ENCODE measurements at places on chromosomes 5 and 9.

DNA sequence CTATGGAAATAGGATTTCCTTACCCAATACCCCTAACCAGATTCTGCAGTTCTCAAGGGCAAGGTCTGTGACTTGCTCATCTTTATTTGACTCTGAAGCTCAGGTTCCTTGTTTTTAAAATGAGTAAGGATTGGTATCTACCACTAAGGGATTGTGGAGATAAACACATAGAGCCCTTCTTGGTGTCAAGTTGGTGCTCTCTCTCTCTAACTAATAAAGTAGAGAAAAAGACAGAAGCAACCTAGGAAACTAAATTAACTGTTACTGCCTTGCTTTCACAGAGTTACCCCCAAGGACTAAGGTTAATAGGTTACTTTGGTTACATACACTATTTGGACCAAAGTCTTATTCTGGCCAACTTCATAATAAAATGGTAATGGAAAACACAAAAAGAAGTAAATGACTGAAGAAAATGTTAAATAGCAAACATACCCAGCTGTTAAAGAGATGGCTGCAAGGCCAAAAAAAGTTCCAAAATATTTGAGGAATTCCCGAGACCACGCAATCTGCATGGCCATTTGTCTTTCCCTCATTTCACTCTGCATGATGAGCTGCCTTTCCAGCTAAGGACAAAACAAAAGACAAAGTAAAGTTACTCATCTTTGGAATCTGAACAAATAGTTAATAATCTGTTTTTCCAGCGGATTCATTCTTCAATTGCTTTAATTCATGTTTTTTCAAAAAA, 21.8 kb upstream of the RLN1 start:
- no peak for DNase-seq

DNA sequence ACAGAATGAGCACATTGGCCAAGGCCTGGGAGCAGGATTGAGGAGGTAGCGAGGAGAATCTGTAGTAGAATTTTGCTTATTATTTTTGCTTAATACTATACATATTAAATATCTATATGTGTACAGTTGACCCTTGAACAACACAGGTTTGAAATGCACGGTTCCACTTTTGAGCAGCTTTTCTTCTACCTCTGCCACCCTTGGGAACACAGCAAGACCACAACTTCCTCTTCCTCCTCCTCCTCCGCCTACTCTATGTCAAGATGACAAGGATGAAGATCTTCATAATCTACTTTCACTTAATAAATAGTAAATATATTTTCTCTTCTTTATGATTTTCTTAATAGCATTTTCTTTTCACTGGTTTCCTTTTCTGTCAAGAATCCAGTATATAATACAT, 541.4 kb downstream of the KCTD16 start:
- DNase-seq: no peak

GRCh38 chr9:92476962-92477361, 5.3 kb downstream of the ASPN start:
- DNase-seq: no peak

DNA sequence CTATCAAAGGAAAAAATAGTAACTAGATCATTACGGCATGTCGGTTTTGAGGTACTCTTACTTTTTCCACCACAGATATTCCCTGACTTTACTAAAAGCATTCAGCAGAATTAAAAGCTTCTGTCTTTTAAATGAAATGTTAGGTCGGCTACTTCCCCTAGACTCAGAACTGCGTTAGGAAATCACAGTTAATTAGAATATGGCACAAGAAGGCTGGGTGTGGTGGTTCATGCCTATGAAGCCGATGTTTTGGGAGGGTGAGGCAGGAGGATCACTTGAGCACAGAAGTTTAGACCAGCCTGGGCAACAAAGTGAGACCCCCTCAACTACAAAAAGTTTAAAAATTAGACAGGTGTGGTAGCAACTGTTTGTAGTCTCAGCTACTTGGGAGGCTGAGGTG, 24.4 kb downstream of the CEMIP2 start:
- no peak for DNase-seq

- DNase-seq: no peak
Measured at GRCh38 chr5:15064396-15064795, 192.8 kb upstream of the ANKH start.

DNA sequence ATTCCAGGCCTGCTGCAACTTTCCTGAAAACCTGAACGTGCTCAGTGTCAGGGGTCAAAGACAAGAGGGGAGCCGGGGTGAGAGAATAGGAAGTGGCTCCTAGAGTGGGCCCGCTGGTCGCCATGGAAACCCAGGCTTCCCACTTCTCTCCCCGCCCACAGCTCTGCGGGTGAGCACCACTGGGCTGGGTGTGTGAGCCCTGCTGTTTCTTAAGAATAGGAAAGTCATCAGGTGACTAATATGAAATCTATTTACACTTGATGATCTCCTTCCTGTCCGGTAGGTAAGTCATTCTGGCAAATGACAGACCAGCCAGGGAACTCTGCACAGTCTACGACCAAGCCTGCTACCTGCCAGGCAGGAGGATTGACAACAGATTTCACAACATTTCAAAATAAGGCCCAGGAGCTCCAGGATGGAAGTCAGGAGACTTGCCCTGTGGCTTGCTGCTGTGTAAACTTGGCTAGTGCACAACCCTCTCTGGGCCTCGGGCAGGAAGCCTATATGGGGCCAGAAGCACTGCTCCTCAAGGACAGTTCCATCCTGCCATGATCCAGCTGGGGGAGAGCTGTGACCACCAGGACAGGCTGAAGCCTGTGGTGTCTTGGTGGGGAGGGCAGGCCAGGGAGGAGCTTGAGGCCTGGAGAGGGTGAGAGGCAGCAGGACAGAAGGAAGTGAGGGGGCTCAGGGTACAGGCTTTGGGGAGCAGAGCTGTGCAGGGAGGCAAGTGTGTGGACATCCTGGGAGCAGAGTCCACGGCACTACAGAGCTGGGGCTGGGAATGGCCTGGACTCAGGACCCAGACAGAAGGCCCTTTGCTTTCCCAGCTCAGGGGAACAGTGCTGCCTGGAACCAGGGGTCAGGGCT, 60.6 kb downstream of the SHB start:
- DNase-seq: peak; percentile 98

GRCh38 chr5:133664422-133664821, 52.1 kb upstream of the FSTL4 start:
- peak; percentile 50 for DNase-seq

- no peak for DNase-seq
Measured at GRCh38 chr5:34062419-34062818, 19.4 kb upstream of the C1QTNF3 start.

DNA sequence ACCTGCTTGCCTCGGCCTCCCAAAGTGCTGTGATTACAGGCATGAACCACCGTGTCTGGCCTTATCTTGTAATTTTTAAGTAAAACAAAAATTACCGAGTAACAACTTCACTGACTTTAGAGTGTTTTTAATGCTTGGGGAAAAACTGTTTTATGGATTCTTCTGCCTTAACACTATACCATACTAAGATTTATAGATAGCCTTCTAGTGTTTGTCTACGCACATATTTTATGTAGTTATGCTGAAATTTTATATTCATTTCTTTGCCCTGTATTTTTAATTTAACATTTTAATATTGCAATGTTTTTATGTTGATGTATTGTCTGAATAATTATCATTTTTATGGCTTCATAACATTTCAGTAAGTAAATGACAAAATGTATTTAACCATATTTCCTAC, 96.4 kb upstream of the FTMT start:
- no peak for DNase-seq

GRCh38 chr5:119071561-119071995, 691 bp downstream of the DMXL1 start:
- DNase-seq: no peak

- no peak for DNase-seq
Measured at GRCh38 chr5:160445751-160446150, 24.1 kb downstream of the PTTG1 start.

GRCh38 chr5:74432721-74433120, 207.8 kb downstream of the ENC1 start:
- no peak for DNase-seq

DNA sequence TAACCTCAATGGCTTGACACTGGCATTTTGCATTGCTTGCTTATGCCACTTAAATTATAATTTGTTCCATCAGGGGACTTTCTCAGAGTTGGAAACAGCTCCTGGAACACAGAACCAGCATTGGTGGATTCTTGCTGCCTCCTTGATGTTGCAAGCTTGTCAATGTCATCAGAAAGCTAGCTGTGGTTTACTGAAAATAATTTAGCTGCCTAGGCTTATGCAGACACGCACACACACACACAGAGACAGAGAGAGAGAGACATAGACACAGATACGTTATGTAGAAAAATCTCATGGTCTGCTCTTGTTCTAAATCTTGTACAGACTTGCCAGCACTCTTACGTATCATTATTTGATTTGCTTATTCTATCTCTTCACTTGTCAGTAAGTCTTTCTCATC, 78.0 kb downstream of the HMHB1 start:
- DNase-seq: peak; percentile 86

DNA sequence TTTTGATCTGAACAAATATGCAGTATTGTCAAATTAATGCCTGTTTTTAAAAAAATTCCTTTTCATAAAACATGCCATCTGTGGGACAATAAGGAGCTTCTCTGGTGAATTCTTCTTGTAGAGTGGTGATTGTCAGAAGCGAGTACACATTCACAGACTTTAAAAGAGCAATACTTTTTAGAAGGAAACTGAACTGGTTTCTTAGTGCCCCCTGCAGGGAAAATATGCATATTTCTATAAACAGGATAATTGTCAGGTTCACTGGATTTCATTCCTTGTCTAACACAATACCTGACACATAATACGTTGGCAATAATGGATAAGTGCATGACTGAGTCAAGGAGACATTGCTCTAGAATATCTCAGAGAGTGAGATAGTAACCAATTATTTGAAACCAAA, 133.7 kb downstream of the KIF4B start:
- peak; percentile 27 for DNase-seq

GRCh38 chr9:82020331-82020730, 31.8 kb downstream of the SPATA31D1 start:
- DNase-seq: no peak

DNA sequence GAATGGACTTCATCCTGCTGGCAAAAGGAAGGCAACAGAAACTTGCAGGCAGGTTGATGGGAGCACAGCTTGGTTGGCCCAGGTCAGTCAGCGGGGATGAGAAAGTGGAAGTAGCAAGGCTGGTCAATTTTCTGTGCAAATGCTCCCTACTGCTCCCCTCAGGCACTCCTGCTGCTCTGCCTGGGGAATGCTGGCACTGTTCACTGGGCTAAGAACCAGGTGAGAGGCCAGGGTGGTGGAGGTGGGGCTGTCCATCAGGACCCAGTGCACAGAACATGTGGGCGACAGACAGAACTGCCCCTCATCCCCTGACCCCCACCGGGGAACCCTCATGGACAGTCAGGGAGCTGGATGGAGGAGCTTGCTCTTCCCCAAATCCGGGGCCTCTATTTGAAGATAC, 593.1 kb downstream of the IRX1 start:
- no peak for DNase-seq

GRCh38 chr5:140318792-140319191, 15.9 kb upstream of the PFDN1 start:
- DNase-seq: no peak

DNA sequence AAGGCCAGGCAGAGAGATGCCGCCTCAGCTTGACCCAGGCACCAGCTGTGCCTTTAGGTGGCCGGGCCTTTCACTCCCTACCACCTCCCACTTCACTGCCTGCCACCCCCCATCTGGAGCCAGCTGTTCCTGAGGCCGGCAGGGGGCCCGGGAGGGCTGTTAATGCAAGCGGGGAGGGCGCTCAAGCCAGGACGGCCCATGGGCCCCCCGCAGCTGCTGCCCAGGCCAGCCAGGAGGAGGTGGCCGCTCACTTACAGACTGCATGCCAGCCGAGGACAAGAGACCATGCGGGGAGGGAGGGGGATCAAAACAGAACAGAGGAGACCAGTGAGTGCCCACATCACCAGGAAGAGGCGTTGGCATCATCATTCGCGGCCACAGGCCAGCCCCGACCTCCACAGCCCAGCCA, 4.5 kb downstream of the ABCA2 start:
- DNase-seq: no peak

GRCh38 chr9:107881626-107882300, 392.2 kb upstream of the KLF4 start:
- no peak for DNase-seq

- no peak for DNase-seq
Measured at GRCh38 chr9:82555431-82556051, 507.4 kb downstream of the RASEF start.

DNA sequence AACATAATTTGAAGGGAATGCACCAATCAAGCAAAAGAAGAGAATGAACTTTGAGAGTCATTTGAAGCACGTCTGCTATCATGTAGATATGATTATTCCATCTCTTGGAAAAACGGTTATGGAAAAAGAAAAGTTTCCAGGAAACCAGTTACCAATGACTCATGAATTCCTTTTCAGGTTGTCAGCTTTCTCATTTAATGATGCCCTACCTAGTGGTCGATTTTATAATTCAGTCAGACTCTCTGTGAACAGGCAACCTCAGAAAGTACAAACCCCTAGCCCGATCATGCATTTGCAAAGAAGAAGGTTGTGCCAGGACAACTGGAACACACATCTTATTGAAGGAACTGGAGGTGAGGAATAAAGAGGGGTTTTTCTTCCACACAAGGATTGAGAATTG, 355.1 kb upstream of the GRIA1 start:
- DNase-seq: peak; percentile 22

DNA sequence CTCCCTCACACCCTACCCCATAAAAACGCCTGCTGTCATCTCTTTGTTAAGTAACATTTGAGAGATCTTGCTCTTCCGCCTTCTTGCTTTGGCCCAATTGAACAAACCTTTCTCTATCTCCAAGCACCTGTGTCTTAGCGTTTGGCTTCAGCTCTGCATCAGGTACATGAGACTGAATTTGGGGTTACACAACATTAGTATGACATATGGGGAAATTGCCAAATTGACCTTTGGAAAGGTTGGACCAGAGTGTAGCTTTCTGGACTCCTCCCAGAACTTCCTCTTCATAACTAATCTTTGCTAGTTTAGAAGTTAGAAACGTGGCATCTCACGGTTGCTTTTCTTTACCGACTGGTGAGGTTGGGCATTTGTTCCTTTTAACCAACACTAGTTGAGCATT, 3.5 kb upstream of the EXOSC3 start:
- DNase-seq: no peak

- no peak for DNase-seq
Measured at GRCh38 chr5:143428155-143428554, 24.7 kb upstream of the NR3C1 start.

GRCh38 chr5:74915488-74915887, 49.3 kb upstream of the FAM169A start:
- DNase-seq: no peak

GRCh38 chr5:173802670-173803165, 85.4 kb upstream of the CPEB4 start:
- DNase-seq: peak; percentile 60

- DNase-seq: no peak
Measured at GRCh38 chr5:76379316-76379715, 23.8 kb upstream of the IQGAP2 start.

- no peak for DNase-seq
Measured at GRCh38 chr9:107342476-107343161, 59.5 kb downstream of the RAD23B start.

GRCh38 chr9:131299346-131299960, 9.9 kb downstream of the PLPP7 start:
- no peak for DNase-seq

DNA sequence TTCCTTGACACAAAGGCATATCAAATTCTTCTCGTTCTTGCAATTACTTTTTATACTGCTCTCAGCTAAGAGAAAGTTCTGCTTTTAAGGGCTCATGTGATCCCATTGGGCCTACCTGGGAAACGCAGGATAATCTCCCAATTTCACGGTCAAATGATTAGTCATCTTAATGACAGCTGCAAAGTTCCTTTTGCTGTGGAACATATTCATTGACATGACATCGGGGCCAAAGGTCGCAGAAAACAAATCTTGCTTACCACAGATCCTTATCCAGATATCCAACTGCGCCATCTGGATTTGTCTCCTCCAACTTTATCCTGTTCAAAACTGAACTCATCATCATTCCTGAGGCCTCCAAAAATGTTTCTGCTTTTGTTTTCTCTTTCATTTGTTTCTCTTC, 1085.6 kb upstream of the WWC1 start:
- no peak for DNase-seq
